ENCODE measurements at places on chromosomes 16 and 17.

GRCh38 chr17:39653662-39654331 is 11.4 kb upstream of the TCAP start:
- H3K27me3 ChIP-seq: no peaks in the 10 kb centered on the region
- H3K4me3 ChIP-seq: no peak overlapping the region
- H3K27ac ChIP-seq: no peak overlapping the region
- DNase-seq: no peak
- H3K4me1 ChIP-seq: no peaks in the 10 kb centered on the region

DNA sequence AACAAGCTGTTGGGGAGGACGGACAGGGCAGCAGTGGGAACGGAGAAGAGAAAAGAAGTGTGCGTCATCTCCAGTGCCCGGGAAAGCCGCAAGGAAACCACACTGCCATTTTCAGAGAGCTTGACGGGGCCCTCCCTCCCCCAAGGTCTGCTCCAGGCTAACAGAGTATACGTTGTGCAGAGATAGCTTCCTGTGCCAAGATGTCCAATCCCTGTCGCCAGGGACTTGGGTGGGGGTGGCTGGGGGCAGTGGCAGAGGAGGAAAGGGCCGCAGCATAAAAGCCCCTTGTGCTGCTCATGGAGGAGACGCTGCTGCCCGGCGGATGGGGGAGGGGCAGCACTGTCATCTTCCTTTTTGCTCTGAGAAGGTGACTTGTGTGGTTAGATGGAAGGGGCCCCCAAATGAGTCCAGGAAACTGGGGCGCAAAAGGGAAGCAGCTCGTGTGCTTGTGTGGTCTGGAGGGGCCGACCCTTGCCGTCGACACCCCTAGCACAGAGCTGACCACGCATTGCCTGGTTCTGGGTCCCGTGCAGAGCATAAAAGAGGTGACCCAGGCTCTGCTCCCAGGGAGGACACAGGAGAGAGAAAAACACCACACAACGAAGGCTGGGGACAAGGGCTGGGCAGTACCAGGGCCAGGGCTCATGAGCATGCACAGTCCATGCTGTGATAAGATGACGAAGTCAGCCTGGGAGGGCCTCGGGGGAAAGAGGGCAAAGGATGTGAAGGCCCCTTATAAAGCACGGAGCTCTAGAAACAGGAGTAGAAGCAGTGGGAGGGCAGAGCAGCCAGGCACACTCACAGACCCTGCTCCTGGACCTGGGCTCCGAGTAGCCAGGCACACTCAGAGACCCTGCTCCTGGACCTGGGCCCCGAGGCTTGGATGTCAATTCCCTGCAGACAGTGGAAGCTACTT is 372.7 kb downstream of the SLC39A11 start:
- H3K27ac ChIP-seq: no peak overlapping the region
- H3K36me3 ChIP-seq: no peaks in the 10 kb centered on the region
- H3K4me3 ChIP-seq: no peak overlapping the region
- peaks cover 30% of the 10 kb centered on the region for H3K4me1 ChIP-seq
- no peak for DNase-seq
- H3K27me3 ChIP-seq: no peaks in the 10 kb centered on the region

DNA sequence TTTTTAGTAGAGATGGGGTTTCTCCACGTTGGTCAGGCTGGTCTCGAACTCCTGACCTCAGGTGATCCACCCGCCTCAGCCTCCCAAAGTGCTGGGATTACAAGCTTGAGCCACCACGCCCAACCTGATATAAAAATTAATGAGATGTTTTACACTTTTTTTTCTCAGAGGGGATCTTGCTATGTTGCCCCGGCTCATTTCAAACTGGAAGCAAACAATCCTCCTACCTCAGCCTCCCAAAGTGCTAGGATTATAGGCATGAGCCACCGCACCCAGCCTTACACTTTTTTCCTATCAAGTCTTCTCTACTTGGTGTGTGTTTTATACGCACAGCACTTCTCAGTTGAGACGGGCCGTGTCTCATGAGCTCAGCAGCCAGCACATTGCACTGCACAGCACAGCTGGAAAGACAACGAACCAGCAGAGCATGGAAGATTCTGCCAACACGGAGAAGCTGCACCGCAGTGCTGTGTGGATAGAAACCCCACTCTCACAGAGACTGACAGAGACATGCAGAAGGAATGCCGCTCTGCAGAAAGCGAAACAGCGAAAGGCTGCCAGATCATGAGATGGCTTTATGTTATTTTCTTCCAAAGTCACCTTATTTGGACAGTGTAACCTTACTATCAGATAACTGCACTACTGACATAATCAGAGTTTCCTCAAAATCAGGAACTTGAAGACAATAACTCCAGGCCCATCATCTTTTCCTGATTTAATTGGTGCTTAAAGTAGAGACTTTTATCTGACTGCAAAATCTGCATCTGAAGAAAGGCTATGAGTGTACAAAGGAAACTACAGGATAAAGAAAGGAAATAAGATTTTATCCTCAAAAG is 6.5 kb upstream of the QRICH2 start:
- H3K27me3 ChIP-seq: no peaks in the 10 kb centered on the region
- DNase-seq: no peak
- no peak overlapping the region for H3K27ac ChIP-seq
- peaks cover 23% of the 10 kb centered on the region for H3K36me3 ChIP-seq
- no peak overlapping the region for H3K4me3 ChIP-seq

DNA sequence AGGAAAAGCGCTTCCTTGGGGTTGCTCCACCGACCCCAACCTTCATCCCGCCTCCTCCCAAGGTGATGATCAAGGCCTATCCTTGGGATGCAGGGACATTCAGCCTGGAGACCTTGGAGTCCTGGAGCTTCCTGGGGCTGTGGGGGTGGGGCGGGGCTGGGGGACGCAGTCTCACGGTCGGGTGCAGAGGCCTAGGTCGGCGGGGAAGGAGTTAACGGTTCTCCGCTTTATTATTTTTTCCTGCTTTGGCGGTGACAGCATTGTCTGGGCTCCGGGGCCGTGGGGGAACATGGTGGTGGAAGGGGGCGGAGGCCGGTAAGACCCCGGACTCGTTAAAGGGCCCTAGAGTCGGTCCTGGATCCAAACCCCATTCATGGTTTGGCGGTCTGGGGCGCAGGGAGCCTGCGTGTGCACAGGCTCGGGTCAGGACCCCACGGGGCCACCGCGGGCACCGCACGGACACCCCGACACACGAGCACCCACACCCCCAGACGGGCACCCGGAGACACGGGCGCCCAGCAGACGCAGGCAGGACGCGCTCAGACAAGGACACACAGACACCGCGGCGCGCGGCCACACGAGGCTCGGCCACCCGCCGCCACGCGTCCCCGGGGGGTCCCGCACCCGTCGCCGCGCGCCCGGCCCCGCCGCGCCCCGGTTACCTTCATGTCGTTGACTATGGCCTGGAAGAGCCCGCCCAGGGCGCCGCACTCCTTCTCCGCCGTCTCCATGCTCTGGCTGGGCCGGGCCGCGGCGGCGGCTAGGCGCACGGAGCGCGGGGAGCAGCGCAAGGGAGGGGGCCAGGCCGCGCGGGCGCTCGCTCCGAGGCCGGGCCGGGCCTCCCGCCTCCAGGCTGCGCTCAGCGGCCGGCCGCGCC is 554 bp downstream of the MTSS2 start:
- no peak for DNase-seq
- no peaks in the 10 kb centered on the region for H3K27me3 ChIP-seq
- peak overlapping the region; percentile 30 for H3K27ac ChIP-seq
- peaks cover 54% of the 10 kb centered on the region for H3K4me1 ChIP-seq

GRCh38 chr17:76491271-76492122 is 9.7 kb downstream of the RHBDF2 start:
- H3K4me1 ChIP-seq: peaks cover 26% of the 10 kb centered on the region
- H3K4me3 ChIP-seq: no peak overlapping the region
- no peaks in the 10 kb centered on the region for H3K27me3 ChIP-seq
- peaks cover 9% of the 10 kb centered on the region for H3K36me3 ChIP-seq

GRCh38 chr16:57411362-57411976 is 6.9 kb downstream of the CCL17 start:
- no peak overlapping the region for H3K27ac ChIP-seq
- peaks cover 8% of the 10 kb centered on the region for H3K4me1 ChIP-seq
- DNase-seq: no peak
- no peaks in the 10 kb centered on the region for H3K36me3 ChIP-seq
- H3K27me3 ChIP-seq: peaks cover 14% of the 10 kb centered on the region
- H3K4me3 ChIP-seq: no peak overlapping the region

DNA sequence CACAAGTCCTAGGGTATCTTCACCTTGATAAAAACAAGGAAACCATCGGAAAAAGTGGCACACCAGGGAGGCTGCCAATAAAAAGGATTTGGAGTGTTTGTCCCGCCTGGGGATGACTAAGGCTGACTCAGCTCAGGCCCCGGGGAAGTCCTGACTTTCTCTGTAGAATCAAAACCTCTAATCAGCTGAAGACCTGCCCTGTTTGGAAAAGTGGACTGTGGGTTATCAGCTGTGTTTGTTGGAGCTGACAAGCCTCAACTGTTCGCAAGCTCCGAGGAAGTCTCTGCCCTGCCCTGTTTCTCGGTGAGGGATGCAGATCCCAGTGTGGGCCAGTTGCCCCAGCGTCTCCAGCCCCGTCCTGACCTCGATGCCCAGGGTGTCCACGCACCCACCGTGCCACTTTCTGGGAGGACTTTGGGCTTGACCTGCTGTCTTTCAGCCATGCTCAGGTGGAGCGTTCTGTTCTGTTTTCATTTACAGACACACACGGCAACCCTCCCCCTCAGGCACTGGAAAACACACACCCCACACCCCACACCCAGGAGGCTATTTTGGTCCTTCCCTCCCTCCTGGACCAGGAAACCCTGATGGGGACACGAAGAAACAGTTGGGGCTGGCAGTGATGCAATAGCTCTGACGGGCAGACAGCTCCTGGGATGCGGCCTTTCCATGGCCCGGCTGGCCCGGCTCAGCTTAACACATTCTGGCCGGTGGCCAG is 27.6 kb upstream of the PITPNA start:
- peaks cover 20% of the 10 kb centered on the region for H3K4me1 ChIP-seq
- DNase-seq: peak; percentile 49
- H3K36me3 ChIP-seq: peaks cover 18% of the 10 kb centered on the region
- H3K27ac ChIP-seq: peak overlapping the region; percentile 44

DNA sequence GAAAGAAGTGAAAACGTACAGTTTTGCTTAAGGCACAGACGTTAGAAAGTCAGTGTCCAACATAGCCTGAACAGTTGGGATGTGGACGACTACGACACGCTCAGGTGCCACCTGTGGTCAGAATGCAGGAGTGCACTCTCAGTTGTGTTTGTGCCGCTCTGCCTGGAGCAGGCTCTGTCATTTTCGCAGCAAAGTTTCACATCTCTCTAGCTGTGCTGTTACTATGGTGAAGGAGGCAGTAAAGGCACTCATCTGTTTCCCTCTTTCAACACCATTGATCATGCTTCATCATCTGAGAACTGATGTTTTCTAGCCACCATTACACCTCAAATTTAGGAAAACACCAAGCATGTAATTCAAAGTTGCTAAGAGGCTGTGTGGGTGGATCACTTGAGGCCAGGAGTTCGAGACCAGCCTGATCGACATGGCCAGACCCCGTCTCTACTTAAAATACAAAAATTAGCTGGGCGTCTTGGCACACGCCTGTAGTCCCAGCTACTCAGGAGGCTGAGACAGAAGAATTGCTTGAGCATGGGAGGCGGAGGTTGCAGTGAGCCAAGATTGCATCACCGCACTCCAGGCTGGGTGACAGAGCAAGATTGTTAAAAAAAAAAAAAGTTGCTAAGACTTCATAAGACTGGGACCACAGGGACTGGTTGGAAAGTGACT is 44.9 kb upstream of the DNAJA2 start:
- peaks cover 2% of the 10 kb centered on the region for H3K27me3 ChIP-seq
- no peak for DNase-seq
- H3K4me3 ChIP-seq: no peak overlapping the region
- H3K27ac ChIP-seq: no peak overlapping the region
- no peaks in the 10 kb centered on the region for H3K4me1 ChIP-seq
- no peaks in the 10 kb centered on the region for H3K36me3 ChIP-seq

DNA sequence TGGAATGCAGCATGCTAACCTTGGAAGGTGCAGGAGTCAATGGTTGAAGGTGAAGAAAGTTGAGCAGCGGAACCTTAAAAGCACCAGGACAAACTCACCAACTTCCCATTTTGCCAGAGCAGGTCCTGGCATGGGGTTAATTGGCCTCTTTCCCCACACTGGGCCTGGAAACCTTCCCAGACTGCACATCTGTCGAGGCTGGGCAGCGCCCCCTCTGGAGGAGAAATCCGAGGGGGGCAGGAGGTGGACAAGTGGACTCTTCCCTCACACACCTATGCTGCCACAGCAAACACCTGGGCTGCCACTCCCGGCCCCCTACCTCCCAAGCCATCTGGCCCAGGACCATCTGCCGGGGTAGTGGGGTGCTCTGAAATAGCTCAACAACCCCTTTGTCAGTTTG is 232.4 kb downstream of the CBLN1 start:
- H3K27me3 ChIP-seq: no peaks in the 10 kb centered on the region
- H3K27ac ChIP-seq: no peak overlapping the region
- DNase-seq: no peak
- H3K36me3 ChIP-seq: no peaks in the 10 kb centered on the region
- no peaks in the 10 kb centered on the region for H3K4me1 ChIP-seq
- no peak overlapping the region for H3K4me3 ChIP-seq

DNA sequence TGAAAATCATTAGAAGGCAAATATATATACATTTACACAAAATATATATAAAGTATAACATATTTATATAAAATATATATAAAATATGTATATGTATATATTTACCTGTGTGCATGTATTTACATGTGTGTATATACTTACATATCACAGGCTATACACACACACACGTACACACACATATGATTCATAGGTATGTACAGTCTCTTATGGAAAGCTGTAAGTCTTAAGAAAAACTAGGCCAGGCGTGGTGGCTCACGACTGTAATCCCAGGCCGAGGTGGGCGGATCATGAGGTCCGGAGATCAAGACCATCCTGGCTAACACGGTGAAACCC is 14.7 kb downstream of the TOM1L2 start:
- peaks cover 32% of the 10 kb centered on the region for H3K4me1 ChIP-seq
- H3K36me3 ChIP-seq: peaks cover 10% of the 10 kb centered on the region
- H3K27me3 ChIP-seq: no peaks in the 10 kb centered on the region
- H3K27ac ChIP-seq: peak overlapping the region; percentile 96
- peak; percentile 65 for DNase-seq
- H3K4me3 ChIP-seq: no peak overlapping the region

DNA sequence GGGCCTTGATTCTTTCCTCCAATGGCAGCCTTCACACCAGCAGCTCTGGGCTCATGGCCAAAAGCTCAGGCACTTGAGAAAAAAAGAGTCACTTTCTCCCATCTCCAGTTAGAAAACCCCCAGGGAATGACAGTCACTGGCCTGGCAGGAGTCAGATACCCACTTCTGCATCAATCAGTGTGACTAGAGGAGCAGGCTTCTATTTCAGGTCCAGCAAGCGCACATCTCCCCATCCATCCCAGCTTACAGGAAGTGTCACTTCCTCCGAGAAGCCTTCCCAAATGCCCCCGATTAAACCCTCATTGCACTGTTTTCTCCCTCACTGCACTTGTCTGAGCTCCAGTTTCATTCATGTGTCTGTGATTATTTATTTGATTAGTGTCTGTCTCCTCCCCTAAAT is 30.4 kb upstream of the CCL1 start:
- no peaks in the 10 kb centered on the region for H3K4me1 ChIP-seq
- no peak overlapping the region for H3K27ac ChIP-seq
- H3K4me3 ChIP-seq: no peak overlapping the region

GRCh38 chr17:65418622-65419021 is 142.8 kb downstream of the AXIN2 start:
- H3K4me3 ChIP-seq: no peak overlapping the region
- no peaks in the 10 kb centered on the region for H3K36me3 ChIP-seq
- H3K4me1 ChIP-seq: no peaks in the 10 kb centered on the region
- DNase-seq: no peak

- H3K4me1 ChIP-seq: no peaks in the 10 kb centered on the region
- no peaks in the 10 kb centered on the region for H3K27me3 ChIP-seq
- H3K27ac ChIP-seq: no peak overlapping the region
- H3K36me3 ChIP-seq: peaks cover 1% of the 10 kb centered on the region
These were observed 103.9 kb upstream of the NETO2 start for GRCh38 chr16:47247690-47248089.

GRCh38 chr17:74901353-74902135 is 8.1 kb upstream of the FADS6 start:
- peaks cover 4% of the 10 kb centered on the region for H3K4me1 ChIP-seq
- peaks cover 3% of the 10 kb centered on the region for H3K27me3 ChIP-seq
- no peaks in the 10 kb centered on the region for H3K36me3 ChIP-seq
- H3K27ac ChIP-seq: no peak overlapping the region
